ENCODE measurements at places on chromosomes 12 and 14. TPM values are rescaled to one million over a fixed set of nuclear protein-coding genes. Genes with fewer than 3 reads are reported as not detected.

- H3K4me3 ChIP-seq = no peak overlapping the region
- H3K4me1 ChIP-seq = peaks cover 19% of the 10 kb centered on the region
- no peaks in the 10 kb centered on the region for H3K27me3 ChIP-seq
- H3K36me3 ChIP-seq = peaks cover 31% of the 10 kb centered on the region
- DNase-seq = no peak
Measured at GRCh38 chr12:62679608-62680007, 213.0 kb downstream of the MON2 start.

GRCh38 chr14:93317875-93318807 is 14.7 kb downstream of the BTBD7 start:
- peaks cover 41% of the 10 kb centered on the region for H3K4me1 ChIP-seq
- peak overlapping the region; percentile 60 for H3K4me3 ChIP-seq
- H3K27ac ChIP-seq = peak overlapping the region; percentile 96
- no peak for DNase-seq
- H3K27me3 ChIP-seq = no peaks in the 10 kb centered on the region

DNA sequence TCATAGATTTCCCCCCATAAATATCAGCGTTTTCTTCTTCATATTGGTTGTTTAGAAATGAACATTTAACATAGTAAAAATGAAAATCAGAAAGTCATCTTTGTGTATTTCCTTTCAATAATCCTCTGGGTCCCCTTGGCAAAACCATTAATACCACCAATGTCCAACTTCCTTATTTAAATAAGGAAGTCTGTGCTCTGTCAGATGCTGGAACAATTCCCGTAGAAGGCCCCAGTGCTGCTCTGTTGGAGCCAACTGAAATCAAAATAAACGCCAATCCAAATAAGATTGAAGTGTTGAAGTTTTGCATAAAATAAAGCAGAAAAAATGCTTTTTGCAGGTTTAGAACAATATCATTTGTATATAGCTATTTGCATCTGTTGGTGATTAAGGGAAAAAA is 93.1 kb downstream of the PPM1H start:
- no peak for DNase-seq
- peak overlapping the region; percentile 58 for H3K27ac ChIP-seq
- H3K4me3 ChIP-seq = no peak overlapping the region
- H3K4me1 ChIP-seq = peaks cover 41% of the 10 kb centered on the region

- no peaks in the 10 kb centered on the region for H3K27me3 ChIP-seq
- H3K4me1 ChIP-seq = peaks cover 12% of the 10 kb centered on the region
- DNase-seq = no peak
- peaks cover 22% of the 10 kb centered on the region for H3K36me3 ChIP-seq
- H3K27ac ChIP-seq = no peak overlapping the region
Measured at GRCh38 chr12:12483438-12483837, 79.2 kb downstream of the DUSP16 start.

DNA sequence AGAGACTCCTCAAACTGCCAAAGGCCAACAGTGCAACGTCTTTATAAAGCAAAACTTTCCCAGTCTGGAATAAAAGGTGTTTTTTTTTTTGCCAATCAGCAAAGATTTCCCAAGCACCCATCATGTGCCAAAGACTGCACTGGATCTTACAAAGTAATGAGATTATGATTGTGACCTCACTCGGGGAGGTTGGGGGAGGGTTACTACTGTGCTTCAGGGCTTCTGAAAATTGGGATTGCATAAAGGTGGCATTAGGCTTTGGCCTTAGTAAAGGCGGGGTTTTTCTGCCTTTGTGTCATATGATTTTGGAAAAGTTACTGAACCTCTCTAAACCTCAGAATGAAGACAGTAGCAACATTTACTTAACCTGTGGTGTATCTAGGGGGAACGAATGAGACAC is 233.8 kb downstream of the DACT1 start:
- peak overlapping the region; percentile 78 for H3K27ac ChIP-seq
- DNase-seq = no peak
- H3K36me3 ChIP-seq = peaks cover 3% of the 10 kb centered on the region
- H3K4me1 ChIP-seq = peaks cover 45% of the 10 kb centered on the region
- peaks cover under 1% of the 10 kb centered on the region for H3K27me3 ChIP-seq

- H3K4me3 ChIP-seq = no peak overlapping the region
- H3K27me3 ChIP-seq = no peaks in the 10 kb centered on the region
- H3K4me1 ChIP-seq = peaks cover 36% of the 10 kb centered on the region
- peaks cover 3% of the 10 kb centered on the region for H3K36me3 ChIP-seq
Measured at GRCh38 chr14:100429537-100429936, 106.4 kb downstream of the SLC25A47 start.

GRCh38 chr14:23582906-23583760 is 4.5 kb upstream of the JPH4 start:
- H3K27me3 ChIP-seq = peaks cover 43% of the 10 kb centered on the region
- no peak overlapping the region for H3K27ac ChIP-seq
- H3K4me3 ChIP-seq = no peak overlapping the region
- H3K4me1 ChIP-seq = peaks cover 7% of the 10 kb centered on the region
- no peak for DNase-seq

GRCh38 chr12:19428246-19428645 is 11.0 kb upstream of the AEBP2 start:
- no peaks in the 10 kb centered on the region for H3K36me3 ChIP-seq
- H3K4me3 ChIP-seq = no peak overlapping the region
- peaks cover 13% of the 10 kb centered on the region for H3K4me1 ChIP-seq

GRCh38 chr14:106831322-106831720 is 1304.9 kb downstream of the TMEM121 start:
- no peaks in the 10 kb centered on the region for H3K4me1 ChIP-seq
- H3K4me3 ChIP-seq = no peak overlapping the region
- DNase-seq = peak; percentile 86
- H3K36me3 ChIP-seq = no peaks in the 10 kb centered on the region

DNA sequence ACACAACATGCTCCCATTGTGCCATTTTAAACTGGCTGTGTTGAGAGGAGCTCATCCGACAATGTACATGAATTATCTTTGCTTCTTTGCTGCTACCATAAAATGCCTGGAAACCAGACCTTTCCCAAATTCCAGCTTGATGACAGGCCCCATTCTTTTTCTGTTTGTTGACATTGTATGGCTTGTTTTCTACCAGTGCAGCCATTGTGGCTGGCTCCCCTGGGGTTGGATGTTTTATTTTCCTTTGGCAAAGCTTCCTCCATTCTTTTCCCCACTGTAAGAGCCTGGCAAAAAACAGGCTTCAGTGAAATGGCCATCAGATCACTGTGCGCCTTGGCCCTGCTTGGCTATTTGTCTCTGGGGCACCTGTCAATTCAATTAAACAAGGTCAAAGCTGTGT is 532.5 kb downstream of the VRK1 start:
- no peak overlapping the region for H3K4me3 ChIP-seq
- H3K27ac ChIP-seq = no peak overlapping the region

DNA sequence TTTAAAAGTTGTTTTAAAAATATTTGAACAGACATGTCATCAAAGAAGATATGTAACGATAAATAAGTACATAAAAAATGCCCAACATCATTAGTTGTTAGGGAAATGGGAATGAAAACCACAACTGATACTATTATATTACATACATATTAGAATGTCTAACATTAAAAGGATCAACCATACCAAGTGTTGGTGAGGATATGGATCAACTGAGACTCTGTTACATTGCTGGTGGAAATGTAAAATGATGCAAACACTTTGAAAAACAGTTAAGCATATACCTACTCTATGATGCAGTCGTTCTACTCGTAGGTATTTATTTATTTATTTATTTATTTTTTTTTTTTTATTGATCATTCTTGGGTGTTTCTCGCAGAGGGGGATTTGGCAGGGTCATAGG is 149.7 kb downstream of the BRMS1L start:
- DNase-seq = no peak
- no peaks in the 10 kb centered on the region for H3K4me1 ChIP-seq
- no peaks in the 10 kb centered on the region for H3K36me3 ChIP-seq

The CERS5 gene
- 78.6 TPM for total RNA-seq

The EML5 gene
- total RNA-seq = 0.19 TPM

The FOXA1 gene
- total RNA-seq = not detected

The PGF gene
- 3.5 TPM for total RNA-seq

The ZBTB42 gene
- 2.7 TPM for total RNA-seq

The LRTM2 gene
- not detected for total RNA-seq

The SDSL gene
- 6.2 TPM for total RNA-seq

The GPR162 gene
- 12.0 TPM for total RNA-seq
